Cardiac muscle cell (in vitro differentiated cells and primary cell): ENCODE measurements at places on chromosomes 6 and 20.

DNA sequence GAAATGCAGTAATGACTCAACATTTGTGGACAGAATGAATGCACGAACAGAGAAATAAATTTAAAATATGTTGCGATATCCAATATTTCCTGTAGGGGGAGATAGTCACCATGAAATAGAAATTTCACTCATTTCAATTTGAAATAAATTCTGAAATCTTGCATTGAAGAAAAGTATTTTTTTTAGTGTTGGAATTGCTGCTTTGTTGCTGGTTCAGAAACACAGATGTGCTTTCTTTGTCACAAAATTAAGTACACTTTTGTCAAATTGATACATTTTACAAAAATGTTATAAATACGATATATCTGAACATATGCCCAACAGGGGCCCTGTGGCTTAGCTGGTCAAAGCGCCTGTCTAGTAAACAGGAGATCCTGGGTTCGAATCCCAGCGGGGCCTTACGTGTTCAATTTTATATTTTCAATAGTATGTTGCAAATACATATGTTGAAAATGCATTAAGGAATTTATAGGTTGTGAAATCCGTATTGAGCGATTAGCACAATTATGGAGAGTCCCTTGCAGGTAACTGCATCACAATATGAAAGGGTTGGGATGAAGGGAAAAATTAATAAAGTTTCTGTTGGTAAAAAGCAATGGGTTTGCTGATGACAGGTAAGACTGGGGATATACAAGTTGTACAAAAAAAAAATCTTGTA, 85.4 kb upstream of the PRSS16 start:
- no peak overlapping the region for H3K27ac ChIP-seq
- no peaks in the 10 kb centered on the region for H3K36me3 ChIP-seq
- H3K27me3 ChIP-seq = no peaks in the 10 kb centered on the region
- peak; percentile 46 for DNase-seq
- H3K4me1 ChIP-seq = no peaks in the 10 kb centered on the region
- no peak overlapping the region for H3K4me3 ChIP-seq

- peaks cover 17% of the 10 kb centered on the region for H3K4me1 ChIP-seq
- H3K27me3 ChIP-seq = no peaks in the 10 kb centered on the region
- no peaks in the 10 kb centered on the region for H3K36me3 ChIP-seq
Measured at GRCh38 chr6:40346246-40346645, 240.9 kb downstream of the LRFN2 start.

- no peaks in the 10 kb centered on the region for H3K27me3 ChIP-seq
- no peaks in the 10 kb centered on the region for H3K4me1 ChIP-seq
- no peaks in the 10 kb centered on the region for H3K36me3 ChIP-seq
- no peak overlapping the region for H3K27ac ChIP-seq
- no peak overlapping the region for H3K4me3 ChIP-seq
- DNase-seq = no peak
Measured at GRCh38 chr6:90266905-90267621, 29.6 kb downstream of the BACH2 start.

DNA sequence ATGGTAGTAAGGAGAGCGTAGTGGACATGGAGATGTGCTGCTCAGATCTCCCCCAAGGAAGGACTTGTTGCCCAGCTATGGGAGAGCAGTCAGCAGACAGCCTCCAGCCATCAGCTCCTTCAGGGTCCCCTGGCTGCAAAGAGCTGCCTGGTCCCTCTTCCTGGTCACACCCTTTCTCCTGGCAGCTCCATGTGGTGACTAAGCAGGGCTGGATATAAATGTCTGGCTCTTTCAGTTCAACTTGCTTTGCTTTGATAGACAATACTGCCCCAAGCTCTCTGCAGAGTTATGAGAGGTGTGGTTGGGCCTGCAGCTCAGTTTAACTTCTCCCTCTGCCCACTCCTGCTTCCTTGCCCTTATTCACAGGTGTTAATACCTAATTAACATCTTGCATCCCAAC, 64.1 kb upstream of the DDR1 start:
- no peak overlapping the region for H3K4me3 ChIP-seq
- H3K36me3 ChIP-seq = no peaks in the 10 kb centered on the region
- no peaks in the 10 kb centered on the region for H3K27me3 ChIP-seq
- peak overlapping the region; percentile 28 for H3K27ac ChIP-seq
- peaks cover 31% of the 10 kb centered on the region for H3K4me1 ChIP-seq

DNA sequence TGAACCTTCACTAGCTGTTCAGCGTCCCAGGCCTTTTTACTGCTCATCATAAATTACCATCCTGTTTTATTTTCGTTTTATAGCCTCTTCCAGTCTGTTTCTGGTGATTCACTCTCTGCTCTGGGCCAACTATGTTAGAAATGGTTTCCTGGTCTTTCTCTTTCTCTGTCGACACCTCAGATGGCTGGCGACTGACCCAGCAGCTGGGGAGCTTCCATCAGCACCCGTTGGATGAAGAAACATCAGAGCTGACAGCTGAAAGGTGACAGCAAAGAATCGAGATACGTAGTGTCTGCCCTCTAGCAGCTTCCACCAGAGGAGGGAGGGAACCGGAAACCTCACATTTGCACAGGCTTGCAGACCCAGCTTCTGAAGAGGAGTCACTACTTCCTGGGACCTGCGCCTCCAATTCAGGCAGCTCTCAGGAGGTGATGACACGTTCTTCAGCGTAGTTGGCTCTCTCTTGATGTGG, 82.9 kb upstream of the MLN start:
- no peak overlapping the region for H3K27ac ChIP-seq
- DNase-seq = peak; percentile 62
- H3K36me3 ChIP-seq = no peaks in the 10 kb centered on the region
- no peak overlapping the region for H3K4me3 ChIP-seq
- H3K4me1 ChIP-seq = peaks cover 7% of the 10 kb centered on the region

DNA sequence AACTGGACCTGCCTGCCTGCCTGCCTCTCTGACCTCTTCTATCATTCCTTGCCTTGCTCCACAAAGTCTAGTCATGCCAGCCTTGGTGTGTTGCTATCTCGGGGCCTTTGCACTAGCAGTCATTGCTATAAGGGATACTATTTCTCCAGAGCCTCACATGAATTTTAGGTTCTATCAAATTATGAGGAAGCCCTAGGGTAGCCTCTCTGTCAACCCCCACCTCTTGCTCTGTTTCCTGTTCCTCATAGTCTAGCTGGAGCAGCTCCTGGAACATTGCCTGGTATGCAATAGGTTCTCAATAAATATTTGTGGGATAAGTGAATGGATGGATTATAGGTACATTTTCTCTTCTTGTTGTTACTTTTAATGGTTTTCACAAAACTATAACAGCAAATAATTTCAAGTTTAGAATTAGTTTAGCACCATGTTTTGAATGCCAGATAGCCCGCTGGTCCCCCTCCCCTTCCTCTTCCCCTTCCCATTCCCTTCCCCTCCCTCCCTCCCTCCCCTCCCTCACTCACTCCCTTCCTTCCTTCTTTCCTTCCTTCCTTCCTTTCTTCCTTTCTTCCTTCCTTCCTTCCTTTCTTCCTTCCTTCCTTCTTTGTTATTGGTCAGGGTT, 46.9 kb upstream of the DTNBP1 start:
- no peaks in the 10 kb centered on the region for H3K27me3 ChIP-seq
- DNase-seq = no peak
- no peaks in the 10 kb centered on the region for H3K4me1 ChIP-seq
- no peaks in the 10 kb centered on the region for H3K36me3 ChIP-seq
- no peak overlapping the region for H3K27ac ChIP-seq

- H3K36me3 ChIP-seq = no peaks in the 10 kb centered on the region
- DNase-seq = no peak
- no peaks in the 10 kb centered on the region for H3K4me1 ChIP-seq
- no peak overlapping the region for H3K4me3 ChIP-seq
Measured at GRCh38 chr20:47118641-47119040, 224.0 kb downstream of the EYA2 start.

DNA sequence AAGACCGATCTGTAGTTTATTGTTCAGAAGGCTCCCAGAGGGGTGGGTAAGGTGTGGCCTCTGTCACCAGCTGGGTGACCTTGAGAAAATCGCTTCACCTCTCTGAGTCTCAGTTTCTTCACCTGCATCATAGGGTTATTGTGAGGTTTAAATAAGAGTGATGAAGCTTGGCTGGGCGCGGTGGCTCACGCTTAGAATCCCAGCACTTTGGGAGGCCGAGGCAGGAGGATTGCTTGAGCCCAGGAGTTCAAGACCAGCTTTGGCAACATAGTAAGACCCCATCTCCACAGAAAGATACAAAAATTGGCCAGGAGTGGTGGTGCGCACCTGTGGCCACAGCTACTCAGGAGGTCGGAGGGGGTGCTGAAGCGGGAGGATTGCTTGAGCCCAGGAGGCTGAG, 36.0 kb downstream of the VSTM2L start:
- H3K27ac ChIP-seq = peak overlapping the region; percentile 44
- no peaks in the 10 kb centered on the region for H3K4me1 ChIP-seq
- no peaks in the 10 kb centered on the region for H3K27me3 ChIP-seq
- no peak overlapping the region for H3K4me3 ChIP-seq
- H3K36me3 ChIP-seq = peaks cover 2% of the 10 kb centered on the region

GRCh38 chr20:32514760-32515159, 70.4 kb downstream of the NOL4L start:
- H3K27me3 ChIP-seq = no peaks in the 10 kb centered on the region
- DNase-seq = no peak
- no peak overlapping the region for H3K4me3 ChIP-seq

DNA sequence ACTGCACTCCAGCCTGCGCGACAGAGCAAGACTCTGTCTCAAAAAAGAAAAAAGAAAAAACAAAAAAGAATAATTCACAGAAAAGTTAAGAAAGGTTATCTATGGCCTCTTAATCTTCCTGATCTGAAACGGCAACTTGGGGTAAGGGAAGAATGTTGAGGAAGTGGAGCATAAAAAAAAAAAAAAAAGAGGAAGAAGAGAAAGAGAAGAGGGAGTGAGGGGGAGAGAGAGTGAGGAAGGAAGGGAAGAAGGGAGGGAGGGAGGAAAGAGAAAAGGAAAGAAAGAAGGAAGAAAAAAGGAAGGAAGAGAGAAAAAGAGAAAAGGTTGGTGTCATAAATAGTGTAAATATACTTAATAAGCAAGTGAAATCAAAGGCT, 68.9 kb upstream of the NCOA3 start:
- H3K36me3 ChIP-seq = no peaks in the 10 kb centered on the region
- H3K27me3 ChIP-seq = no peaks in the 10 kb centered on the region

DNA sequence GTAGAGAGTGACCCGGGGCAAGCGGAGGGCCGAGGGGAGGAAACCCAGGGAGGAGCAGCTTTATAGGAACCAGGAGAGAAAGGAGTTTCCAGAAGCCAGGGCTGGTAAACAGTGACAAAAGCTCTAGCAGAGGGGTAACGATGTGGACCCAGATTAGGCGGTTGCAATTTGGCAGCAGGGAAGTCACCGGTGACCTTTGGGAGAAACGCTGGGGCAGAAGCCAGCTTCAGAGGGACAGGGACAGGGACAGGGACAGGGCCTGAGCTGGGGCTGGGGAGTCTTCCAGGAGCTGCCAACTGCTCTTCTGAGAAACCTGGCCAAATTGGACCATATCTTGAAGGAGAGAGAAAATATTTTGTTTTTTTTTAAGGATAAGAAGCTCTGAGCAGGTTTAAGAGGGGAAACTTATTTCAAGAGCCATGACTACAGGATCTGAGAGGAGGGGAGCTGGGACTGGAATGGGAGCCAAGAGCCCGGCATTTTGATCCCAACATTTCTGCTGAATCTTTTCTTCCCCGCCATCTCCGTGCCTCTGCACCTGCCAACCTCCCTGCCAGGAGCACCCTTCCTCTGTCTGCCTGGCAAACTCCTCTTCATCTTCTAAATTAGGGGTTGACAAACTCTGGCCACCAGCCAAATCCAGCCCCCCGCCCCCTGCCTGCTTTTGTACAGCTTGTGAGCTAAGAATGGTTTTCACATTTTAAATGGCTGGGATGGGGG, 22.6 kb upstream of the PREX1 start:
- peaks cover 3% of the 10 kb centered on the region for H3K27me3 ChIP-seq
- peaks cover 13% of the 10 kb centered on the region for H3K4me1 ChIP-seq
- H3K27ac ChIP-seq = no peak overlapping the region
- DNase-seq = no peak

DNA sequence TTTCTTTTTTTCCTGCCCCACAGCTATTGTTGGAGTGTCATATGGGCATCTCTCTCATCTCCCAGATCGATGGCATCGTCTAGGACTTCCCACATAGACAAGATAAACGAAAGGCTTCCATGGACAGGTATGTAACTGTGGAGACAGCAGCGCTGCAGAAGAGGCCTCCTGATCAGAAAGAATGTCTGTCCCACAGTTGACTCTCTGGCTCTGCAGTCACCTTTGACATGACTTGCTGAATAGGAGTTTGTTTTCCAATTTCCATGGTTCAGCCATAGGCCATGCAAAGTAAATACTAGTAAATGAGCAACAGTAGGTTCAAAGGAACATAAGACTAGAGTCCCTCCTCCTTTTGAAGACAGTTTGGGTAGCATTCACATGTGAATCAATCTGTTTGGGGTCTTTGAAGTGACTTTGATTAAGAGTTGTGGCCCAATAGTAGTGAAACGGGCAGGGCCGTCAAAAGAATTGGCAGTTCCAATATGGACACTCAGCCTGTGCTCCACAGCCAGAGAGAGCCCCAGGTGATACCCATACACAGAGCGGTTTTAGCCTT, 134.7 kb upstream of the IFNGR1 start:
- H3K4me3 ChIP-seq = no peak overlapping the region
- peaks cover 6% of the 10 kb centered on the region for H3K4me1 ChIP-seq
- H3K27me3 ChIP-seq = no peaks in the 10 kb centered on the region
- H3K36me3 ChIP-seq = no peaks in the 10 kb centered on the region
- DNase-seq = no peak

GRCh38 chr6:38172739-38173410, 353.3 kb downstream of the ZFAND3 start:
- no peaks in the 10 kb centered on the region for H3K27me3 ChIP-seq
- no peak overlapping the region for H3K4me3 ChIP-seq
- H3K27ac ChIP-seq = no peak overlapping the region
- H3K36me3 ChIP-seq = no peaks in the 10 kb centered on the region
- peaks cover 10% of the 10 kb centered on the region for H3K4me1 ChIP-seq

GRCh38 chr6:89518352-89519055, 85.6 kb downstream of the ANKRD6 start:
- H3K27ac ChIP-seq = no peak overlapping the region
- peaks cover 14% of the 10 kb centered on the region for H3K4me1 ChIP-seq
- H3K27me3 ChIP-seq = no peaks in the 10 kb centered on the region
- no peaks in the 10 kb centered on the region for H3K36me3 ChIP-seq
- no peak for DNase-seq
- no peak overlapping the region for H3K4me3 ChIP-seq

DNA sequence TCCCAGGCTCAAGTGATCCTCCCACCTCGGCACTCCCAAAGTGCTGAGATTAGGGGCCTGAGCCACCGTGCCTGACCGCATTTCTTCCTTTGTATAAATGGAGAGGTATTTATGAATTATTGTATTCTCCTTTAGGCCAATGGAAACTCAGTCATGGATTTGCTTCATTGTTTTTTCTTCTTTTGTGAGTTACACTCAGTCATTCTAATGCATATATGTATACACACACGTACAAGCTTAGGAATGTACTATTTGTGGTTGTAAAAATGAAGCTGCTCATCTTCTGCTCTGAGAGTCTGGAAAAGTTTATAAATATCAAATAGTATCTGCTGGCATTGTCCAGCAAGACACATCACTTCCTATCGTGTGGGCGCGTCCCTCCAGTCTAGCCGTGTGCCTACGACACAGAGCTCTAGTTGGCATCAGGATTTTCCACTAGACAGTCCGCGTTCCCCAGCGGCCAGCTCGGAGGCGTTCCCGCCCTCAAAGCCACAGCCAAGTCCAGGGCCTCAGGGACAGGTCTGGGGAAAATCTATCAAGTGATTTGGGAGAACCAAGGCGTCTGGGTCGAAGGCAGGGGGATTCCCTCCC, 215.2 kb downstream of the NFATC2 start:
- H3K27ac ChIP-seq = no peak overlapping the region
- no peaks in the 10 kb centered on the region for H3K4me1 ChIP-seq
- no peaks in the 10 kb centered on the region for H3K36me3 ChIP-seq
- no peak overlapping the region for H3K4me3 ChIP-seq
- no peaks in the 10 kb centered on the region for H3K27me3 ChIP-seq

GRCh38 chr20:17835934-17836300, 132.7 kb downstream of the SNX5 start:
- no peak overlapping the region for H3K27ac ChIP-seq
- H3K4me3 ChIP-seq = no peak overlapping the region
- no peaks in the 10 kb centered on the region for H3K36me3 ChIP-seq
- no peak for DNase-seq
- no peaks in the 10 kb centered on the region for H3K27me3 ChIP-seq
